ENCODE measurements at places on chromosomes 16 and 17.

DNA sequence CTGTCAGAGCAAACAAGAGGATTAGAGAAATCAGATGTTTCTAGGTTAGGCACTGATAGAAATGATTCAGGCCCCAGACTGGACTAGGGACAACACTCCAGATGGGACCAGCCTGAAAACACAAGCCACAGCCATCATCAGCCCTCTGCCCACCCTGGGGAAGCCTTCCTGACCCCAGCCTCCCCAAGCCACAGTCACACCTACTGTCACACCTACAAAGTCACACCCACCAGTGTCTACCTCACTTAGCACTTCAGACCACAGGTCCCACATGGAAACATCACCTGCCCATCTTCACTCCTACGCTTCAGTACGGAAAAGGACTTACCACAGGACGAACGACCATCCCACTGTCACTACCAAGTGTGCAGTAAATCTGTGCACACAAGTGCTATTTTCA is 197.9 kb downstream of the ZFHX3 start:
- DNase-seq, result no peak

DNA sequence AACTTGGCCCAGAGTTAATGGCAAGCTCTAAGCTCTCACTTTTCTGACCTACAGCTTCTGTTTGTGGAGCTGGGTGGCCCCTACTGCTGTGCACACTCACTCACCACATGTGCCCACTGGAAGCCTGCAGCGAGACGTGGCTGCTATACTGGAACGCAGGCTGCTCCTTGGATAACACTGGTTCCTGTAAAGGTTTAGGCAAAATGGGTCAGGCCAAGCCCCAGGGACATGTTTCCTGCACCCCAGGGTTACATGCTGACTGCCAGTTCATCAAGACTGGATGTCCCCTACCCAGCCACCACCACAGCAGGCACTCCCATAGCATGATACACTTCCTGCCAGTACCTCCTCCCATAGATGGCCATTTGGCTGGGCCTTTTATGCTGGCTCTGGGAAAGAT is 8.3 kb downstream of the POLDIP2 start:
- DNase-seq, result no peak

DNA sequence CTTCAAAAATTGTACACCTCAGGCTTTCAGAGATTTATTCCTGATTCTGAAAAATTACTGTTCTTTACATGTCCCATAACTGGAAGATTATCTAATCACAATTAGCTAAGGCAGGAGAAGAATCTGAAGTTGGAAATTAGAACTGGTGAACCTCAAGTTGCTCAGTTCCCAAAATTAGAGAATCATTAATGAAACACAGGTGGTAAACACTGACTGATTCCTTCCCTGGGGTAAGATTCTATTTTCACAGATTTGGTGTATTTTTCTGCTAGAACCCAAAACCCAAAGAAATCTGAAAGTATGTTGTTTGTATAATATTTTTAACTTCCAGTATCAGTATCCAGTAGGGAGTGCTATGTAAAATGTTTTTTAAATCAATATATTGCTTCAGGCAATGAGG is 25.7 kb downstream of the PHKB start:
- DNase-seq, result no peak

- DNase-seq, result peak; percentile 27
Observed at GRCh38 chr17:32483451-32484019, 3.3 kb upstream of the CDK5R1 start.

DNA sequence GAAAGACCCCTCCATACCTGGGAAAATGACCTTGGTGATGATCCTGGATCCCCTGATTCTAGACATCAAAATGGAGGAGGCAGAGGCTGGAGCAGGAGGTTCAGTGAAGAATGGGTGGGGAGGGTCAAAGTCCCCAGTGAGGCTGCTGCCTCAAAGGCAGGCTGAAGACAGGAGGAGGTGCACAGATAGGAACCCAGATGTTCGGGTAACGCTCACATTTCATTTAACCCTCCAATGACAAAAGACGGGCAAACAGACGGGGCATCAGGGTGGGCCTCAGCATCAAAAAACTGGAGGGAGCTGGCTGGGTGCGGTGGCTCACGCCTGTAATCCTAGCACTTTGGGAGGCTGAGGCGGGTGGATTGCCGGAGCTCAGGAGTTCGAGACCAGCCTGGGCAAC is at the start of gene ANKRD40CL:
Gene ANKRD40CL, minus strand, starts transcription at position 73 of the 400 bp plus-strand sequence. CDS start 605 bp downstream, outside the sequence.
- DNase-seq, result no peak

DNA sequence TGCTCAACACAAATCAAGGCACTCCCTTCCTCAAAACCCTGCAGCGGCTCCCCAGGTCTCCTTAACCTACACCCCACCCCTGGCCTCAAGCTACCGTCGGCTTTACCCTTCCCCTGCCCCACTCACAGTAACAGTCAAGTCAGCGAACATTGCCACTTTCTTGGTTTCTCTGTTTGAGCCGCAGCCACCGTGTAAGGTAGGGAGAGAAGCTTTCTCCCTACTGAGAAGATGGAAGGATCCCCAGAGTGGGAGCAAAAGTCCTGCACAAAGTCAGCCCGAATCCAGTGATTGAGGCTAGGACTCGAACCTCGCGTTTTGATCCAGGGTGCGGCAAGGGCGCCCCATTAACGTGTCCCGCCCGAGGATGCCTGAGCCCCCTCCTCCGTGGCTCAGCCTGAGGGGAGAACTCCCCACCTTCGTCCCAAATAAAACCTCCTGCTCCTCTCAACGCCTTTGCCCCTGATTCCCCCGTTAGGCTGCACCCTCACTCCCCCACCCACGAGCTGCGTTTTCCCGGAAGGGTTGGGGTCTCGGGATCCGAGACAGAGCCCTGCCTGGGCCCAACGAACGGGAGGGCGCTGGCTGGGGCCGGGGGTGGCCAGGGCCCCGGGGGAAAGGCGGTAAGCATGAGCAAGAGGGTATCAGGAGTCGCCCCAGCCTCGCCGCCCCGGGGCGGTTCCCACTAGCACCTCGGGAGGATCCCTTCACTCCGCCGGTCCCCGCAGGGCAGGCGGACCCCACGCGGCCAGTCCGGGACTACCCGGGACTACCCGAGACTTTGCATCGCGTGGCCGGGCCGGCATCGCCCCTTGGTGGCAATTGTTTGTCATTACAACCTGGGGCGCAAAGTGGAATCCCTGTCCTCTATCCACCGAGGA is 9.9 kb upstream of the NAGS start:
- DNase-seq, result no peak

DNA sequence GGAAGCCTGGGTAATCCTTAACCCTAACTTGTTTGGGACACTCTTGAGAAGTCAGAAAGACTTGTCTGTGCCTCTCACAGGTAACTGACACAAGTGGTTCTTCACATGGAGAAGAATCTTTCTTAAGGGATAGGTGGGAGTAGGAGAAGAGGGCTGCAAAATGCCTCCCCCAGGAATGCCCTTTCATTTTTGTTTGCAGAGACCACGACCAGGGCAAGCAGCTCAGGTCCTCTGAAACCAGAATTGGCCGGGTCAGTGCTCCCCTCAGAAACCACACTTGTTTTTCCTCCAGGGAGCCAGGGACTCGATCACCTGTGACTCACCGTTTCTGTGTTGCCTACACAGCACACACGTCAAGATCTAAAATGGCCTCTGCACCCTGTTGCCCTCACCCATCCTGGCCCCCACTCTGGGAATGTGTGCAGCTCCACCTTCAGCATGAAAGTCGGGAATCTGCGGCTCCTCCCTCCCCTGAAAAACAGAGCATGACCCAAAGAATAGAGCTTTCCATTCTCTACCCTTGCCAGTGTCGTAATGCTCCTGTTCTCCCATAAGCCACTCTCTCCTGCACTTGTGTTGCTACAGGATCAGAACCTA is 36.1 kb downstream of the HNF1B start:
- no peak for DNase-seq

GRCh38 chr16:24820522-24820921 is 25.2 kb upstream of the SLC5A11 start:
- no peak for DNase-seq

GRCh38 chr17:68870161-68870826 is 84.9 kb downstream of the ABCA8 start:
- DNase-seq, result no peak

All from NCI-H1105 (cell line).